ENCODE measurements at places on chromosomes 16 and 17.

GRCh38 chr16:67551091-67551490 is 11.2 kb upstream of the CTCF start:
- DNase-seq, result no peak

DNA sequence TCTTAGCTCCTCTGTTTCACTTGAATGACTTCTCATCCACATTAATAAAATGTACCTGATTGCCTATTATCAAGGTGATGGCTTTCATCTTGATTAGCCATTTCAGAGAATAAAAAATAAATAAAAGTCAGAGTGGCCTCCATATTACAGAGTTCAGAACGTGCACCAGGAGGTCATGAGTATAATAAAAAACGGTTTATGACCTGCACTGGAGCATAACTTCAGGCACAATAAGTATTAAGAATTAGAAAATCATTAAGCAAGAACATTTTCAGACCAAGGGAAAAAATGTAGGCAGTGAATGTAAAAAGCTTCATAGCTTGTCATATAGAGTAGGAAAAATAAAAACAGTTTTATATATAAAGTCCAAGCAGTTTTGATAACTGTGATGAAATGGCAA is 11.4 kb downstream of the METTL9 start:
- no peak for DNase-seq

GRCh38 chr17:62038248-62038647 is 26.8 kb downstream of the MED13 start:
- no peak for DNase-seq

DNA sequence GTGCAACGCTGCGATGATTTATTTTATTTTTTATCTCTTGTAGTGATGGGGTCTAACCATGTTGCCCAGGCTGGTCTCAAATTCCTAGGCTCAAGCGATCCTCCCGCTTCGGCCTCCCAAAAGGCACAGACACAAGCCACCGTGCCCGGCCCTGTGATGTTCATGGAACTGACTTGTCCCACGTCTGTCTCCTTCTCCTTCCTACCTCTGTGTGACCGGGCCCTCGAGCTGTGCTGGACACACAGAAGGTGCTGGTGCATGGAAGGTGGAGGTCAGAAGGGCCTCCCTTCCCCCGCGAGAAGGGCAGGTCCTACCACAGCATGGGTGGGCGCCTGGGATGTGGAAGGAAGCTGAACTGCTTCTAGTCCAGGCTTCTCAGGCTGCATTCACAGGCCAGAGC is 88.0 kb downstream of the SEC14L1 start:
- no peak for DNase-seq

DNA sequence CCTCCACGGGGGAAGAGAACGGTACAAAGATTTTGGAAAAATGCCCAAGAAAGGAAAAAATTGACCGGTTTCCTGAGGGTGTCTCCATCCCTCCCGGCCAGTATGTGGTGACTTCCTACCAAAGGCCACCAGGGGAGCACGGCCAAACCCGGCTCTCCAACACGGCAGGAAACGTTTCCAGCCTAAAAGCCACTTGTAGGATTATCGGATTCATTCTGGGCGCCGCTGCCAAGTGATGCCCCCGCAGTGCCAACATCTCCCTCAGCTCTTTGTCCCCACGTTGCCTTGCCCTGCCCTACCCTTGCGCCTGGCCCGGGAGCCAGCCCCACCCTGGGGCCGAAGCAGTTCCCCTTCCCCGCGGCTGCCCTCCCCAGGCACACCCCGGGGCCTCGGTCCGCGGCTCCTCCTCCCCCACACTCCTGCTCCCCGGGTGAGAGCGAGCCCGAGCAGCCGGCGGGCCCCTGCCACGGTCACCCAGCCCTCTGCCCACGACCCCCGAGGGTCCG is 688 bp downstream of the CRK start:
- DNase-seq, result no peak

DNA sequence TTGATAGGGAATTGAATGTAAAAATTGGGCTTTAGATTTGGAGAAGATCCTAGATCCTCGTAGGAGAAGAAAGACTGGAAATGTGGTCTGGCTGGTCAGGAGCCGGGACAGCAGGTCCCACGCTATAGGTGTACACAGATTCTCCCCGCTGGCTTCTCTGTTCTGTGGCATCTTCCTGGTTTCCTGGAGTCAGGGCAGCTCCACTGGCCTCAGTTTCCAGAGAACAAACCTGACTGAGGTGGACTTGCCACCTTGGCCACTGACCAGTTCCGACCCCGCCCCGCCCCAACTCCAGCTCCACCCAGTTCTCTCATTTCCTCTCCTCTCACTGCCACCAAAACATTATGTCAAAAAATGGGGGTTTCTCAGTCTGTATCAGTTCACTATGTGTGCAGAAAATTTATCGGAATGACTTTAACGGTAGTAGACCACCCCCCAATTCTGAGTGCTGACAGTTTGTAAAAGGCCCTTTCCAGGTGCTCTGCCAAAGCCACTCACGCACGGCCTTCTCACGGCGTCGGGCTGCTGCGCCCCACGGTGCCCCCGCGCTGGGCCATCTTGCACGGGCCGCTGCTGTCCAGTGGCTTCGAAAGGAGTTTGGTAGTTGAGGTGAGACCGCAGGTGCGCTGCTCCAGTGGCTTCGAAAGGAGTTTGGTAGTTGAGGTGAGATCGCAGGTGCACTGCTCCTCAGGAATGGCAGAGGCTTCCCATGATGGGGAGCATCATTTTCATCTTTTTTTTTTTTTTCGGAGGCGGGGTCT is 161.4 kb upstream of the CHMP6 start:
- no peak for DNase-seq

GRCh38 chr17:47935961-47936360 is 5.4 kb upstream of the PNPO start:
- DNase-seq, result no peak

- no peak for DNase-seq
Measured at GRCh38 chr16:65663774-65664173, 541.9 kb upstream of the CDH11 start.

DNA sequence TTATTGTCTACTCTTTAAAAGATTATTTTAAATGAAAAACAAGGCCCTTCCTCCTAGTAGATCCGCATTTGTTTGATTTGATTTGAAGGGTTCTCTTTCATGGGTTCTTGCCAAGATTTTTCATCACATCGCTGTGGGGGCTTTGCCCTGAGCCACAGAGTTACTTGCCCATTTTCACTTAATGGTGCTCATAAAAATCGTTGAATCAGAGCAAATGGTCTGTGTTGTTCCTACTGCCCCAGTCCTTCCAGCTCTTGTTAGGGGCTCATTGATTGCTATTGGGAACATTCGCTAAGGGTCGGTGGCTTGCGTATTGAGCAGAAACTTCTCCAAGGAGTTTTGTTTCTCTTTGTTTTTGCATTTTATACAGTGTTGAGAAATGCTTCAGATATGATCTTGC is 1023.4 kb upstream of the CDH8 start:
- no peak for DNase-seq

GRCh38 chr17:71502443-71502842 is 618.4 kb upstream of the SOX9 start:
- DNase-seq, result no peak

DNA sequence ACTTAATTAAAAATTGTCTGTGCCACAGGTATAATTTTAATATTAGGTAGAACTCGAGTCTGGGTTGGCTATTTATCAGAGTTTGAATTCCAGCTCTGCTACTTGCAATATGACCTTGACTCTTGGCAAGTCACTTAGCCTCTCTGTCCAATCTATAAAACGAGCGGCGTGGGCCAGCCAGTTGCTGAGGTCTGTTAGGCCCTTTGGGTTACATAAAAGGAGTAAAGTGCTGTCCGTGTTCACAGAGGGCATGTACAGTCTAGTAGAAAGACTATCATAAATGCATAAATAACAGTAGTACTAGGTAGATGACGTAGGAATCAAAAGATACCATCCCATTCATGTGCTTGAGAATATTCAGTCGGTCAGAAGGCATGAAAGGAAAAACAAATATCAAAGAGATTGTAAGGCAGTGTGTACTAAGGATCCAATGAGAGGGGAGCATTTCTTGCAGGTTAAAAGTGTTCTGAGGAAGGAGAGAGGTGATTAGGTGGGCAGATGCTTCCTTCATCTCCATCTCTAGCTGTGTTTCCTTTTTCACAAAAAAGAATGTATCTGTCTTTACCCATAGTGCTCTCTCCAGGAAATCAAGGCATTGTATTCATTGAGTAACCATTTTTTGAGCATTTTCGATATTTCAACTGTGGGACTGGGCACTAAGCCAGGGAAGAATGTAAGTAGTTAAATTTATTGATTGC is 2.4 kb downstream of the TNRC6A start:
- no peak for DNase-seq

GRCh38 chr16:79653373-79653891 is 52.9 kb upstream of the MAF start:
- DNase-seq, result no peak

GRCh38 chr17:179066-179432 is 2.4 kb downstream of the DOC2B start:
- no peak for DNase-seq

DNA sequence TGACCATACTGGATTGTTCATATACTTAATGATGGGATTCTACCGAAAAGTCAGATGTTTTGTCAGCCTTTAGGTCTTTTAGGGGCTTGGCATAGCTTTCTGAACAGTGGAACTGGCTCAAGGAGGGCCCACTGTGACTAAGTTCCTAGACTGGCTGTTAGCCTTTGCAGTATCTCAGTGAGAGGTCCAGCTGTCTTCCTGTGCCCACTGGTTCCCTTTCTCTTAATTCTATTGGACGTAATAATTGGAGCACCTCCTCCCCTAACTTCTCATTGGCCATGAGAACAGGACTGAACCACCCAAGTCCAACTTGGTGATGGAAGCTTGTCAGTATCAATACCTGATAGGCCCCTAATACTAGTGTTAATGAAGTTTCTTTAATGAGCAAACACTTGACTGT is 13.5 kb downstream of the KPNA2 start:
- DNase-seq, result no peak

DNA sequence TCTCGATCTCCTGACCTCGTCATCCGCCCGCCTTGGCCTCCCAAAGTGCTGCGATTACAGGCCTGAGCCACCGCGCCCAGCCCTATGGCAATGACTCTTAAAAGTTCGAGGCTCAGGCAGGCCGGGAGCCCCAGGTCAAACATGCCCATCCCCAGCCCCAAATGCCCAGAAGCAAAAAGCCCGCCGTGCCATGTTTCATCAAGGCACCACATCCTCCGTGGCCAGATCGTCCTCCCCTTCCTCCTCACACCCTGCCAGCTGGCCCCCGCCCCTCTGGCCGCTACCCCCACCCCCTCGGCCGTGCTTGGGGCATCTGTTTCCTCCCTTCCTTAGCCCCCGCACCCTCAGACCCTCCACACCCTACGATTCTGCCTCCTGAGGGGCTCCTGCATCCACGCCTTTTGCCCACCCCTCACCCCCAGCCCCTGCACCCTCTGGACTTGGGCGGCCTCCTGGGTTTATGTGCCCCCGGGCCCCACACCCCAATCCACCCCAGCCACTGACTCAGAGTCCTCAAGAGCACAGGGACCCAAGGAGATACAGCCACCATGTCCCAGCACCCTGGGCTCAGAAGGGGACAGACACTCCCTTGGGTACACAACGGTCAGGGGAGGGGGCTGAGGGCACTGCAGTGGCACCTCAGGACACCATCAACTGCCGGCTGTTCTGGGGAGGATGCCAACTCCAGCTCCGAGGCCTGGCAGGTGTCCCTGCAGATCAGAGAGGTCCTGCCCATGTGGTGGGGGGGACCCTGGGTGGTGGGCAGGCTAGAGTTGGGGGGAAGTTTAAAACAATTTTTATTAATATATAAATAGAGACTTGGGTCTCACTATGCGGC is 7.1 kb downstream of the CTRB1 start:
- no peak for DNase-seq

DNA sequence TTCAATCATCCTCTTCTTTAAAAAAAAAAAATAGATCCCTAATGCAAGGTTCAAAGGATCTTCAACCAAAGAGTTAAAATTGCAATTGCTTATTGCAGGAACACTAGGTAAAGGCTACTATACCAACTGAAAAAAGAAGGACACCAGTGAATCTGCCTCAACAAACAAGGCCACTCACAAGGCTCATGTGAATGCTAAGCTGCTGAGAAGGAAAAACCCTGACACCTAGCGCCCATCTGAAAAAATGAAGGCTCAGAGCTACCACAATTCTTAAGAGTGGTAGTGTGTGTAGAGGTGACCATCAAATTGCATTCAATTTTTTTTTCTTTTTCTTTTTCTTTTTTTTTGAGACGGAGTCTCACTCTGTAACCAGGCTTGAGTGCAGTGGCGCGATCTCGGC is 201.6 kb upstream of the C17orf78 start:
- no peak for DNase-seq

GRCh38 chr17:44324571-44325275 is at the start of gene SLC25A39:
Gene SLC25A39 (minus strand): TSS chr17:44324823. CDS start chr17:44323562, 1,261 bp downstream.
- DNase-seq, result peak; percentile 93

DNA sequence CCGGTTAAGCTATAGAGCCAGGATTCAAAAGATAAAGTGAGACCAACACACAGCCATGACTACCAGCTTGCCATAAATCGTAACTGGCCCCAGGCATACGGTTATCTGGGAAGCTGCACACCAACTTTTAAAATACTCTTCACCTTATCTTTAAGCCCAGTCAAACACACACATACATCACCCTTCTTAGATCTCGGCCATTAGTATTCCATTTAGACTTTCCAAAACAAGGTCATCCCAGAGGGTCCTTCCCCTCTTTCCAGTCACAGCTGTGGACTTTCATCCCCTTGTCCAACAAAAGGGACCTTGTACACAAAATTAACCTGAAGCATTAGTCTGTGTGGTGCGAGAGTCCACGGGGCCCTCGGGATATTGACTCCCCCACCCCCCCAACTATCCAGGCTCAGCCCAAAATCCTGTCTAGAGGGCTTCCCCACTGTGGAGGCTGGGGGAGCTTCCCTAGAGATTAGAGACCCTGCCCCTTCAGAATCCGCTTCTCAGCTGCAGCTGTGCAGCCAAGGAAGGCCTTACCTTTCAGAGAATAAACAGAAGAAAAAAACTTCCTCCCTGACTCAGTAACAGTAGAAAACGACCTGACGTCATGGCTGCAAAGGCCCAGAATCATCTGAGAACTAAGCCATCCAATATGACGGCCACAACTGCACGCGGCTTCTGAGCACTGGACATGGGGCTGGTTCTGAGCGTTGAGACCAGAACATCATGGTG is 9.9 kb downstream of the ZFHX3 start:
- DNase-seq, result no peak

- DNase-seq, result no peak
Measured at GRCh38 chr16:58828901-58829545, 94.9 kb upstream of the GOT2 start.

GRCh38 chr16:52912565-52913173 is 140.0 kb downstream of the CHD9NB start:
- peak; percentile 8 for DNase-seq

DNA sequence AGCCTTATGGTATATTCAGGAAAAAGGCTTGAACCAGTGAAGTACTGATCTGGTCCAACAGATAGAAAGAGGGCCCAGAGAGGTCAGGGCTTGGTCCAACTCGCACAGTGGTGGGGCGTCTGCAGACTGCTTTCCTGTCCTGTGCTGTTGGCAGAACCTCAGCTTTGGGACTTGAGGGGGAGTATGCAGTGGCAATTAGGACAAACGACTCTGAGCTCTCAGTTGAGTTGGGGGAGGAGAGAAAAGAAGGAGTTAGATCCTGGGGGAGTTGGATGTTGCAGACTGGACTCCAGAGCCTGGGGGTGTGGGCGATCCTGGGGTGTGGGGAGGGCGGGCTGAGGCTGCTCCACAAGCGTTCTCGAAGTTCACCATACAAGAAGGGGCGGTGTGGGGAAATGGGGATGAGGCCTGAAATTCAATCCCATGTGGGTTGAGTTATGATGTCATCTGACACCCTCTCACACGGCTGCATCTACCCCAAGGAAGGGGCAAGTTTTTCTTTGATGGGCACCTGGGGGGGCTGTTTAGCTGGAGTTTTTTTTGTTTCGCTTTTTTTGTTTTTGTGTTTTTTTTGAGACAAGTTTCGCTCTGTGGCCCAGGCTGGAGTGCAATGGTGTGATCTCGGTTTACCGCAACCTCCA is 14.6 kb downstream of the GRB7 start:
- DNase-seq, result no peak

All from stimulated activated CD4-positive, alpha-beta T cell treated with anti-CD3 and anti-CD28 coated beads, Interleukin-4, amount 100 ng/mL, for 4 hours (primary cell).